CD4-positive, alpha-beta T cell treated with Interleukin-4 for 4 hours (primary cell): ENCODE measurements at places on chromosomes 16 and 17.

GRCh38 chr16:50202926-50203624 lies 50.0 kb downstream of the TENT4B start:
- DNase-seq, result no peak

- no peak for DNase-seq
Observed at GRCh38 chr17:8894202-8894671, 26.8 kb upstream of the PIK3R6 start.

DNA sequence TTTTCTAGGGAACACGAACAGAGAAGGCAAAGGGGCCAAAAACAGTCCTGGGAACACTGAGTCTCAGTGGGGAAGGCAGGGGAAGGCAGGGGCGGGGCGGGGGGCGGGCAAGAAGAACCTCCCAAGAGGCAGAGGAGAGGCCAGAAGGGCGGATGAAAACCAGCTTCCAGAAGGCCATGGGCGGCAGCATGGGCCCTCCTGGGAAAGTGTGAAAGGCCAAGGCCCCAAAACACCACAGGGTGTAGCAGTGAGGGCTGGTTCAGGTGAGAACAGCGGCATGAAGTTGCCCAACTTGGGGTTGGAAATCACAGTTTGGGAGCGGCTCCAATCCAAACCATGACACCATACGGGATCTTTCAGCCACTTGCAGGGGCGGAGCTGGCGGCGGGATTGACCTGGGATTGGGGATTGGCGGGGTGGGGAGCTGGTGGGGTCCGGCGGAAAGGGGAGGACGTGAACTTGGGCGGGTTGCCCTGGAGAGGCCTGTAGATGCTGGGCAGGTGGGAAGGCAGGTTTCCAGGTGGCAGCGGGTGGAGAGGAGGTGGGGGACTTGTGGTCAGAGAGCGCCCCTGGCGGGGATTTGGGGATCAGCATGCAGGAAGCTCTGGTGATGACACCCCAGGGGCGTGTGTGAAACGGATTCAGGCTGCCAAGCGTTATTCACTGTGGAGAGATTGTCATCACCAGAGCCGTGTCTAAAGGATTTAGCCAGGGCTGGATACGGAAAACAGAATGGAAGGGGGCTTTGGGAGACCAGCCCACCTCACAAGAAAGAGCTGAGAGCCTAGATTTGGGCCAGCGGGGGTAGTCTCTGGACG lies 80.9 kb downstream of the ARHGAP23 start:
- peak; percentile 55 for DNase-seq

GRCh38 chr16:83807327-83807709 lies 460 bp upstream of the HSBP1 start:
- no peak for DNase-seq

DNA sequence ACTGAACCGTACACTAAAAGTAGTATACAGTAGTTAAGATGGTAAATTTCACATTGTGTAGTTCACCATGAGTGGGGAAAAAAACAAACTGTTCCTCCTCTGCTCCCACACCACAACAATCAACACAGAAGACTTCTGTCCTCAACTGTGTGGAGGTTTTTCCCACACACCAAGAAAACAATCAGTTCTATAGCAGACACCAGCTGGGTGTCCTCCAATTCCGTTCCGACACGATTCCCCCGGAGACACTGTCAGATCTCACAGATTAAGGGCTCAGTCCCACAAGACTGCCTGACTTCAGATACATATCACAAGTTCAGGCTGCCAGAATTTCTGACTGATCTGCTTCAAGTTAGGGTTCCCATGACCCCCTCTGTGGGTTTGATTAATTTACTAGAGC lies 31.8 kb downstream of the BBS2 start:
- no peak for DNase-seq

- no peak for DNase-seq
Observed at GRCh38 chr17:61009663-61010062, 332.0 kb downstream of the BCAS3 start.

- DNase-seq, result no peak
Observed at GRCh38 chr16:17203424-17203823, 267.3 kb downstream of the XYLT1 start.

GRCh38 chr17:962166-962565 lies 17.4 kb downstream of the NXN start:
- DNase-seq, result no peak

GRCh38 chr17:18004345-18004744 lies 31.7 kb downstream of the DRC3 start:
- no peak for DNase-seq

DNA sequence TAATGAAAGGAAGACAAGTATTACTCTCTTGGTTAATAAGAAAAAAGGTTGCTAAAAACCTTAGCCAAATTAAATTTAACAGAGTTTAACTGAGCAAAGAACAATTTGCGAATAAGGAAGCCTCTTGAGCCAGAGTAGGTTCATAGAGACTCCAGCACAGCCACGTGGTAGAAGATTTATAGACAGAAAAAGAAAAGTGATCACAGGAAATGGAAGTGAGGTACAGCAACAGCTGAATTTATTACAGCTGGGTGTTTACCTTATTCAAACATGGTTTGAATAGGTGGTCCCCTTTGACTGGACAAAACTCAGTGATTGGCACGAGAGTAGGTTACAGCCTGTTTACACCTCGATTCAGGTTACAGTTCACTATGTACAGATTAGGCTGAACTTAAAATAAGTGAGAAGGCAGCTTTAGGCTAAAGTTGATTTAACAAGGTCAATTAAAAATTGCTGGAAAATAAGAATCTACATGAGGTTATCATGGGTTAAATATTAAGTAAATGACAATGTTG lies 3.3 kb upstream of the CCL15 start:
- no peak for DNase-seq

- no peak for DNase-seq
Observed at GRCh38 chr17:75417054-75417580, 11.6 kb upstream of the GRB2 start.

- no peak for DNase-seq
Observed at GRCh38 chr17:800446-801242, 18.5 kb downstream of the MRM3 start.

DNA sequence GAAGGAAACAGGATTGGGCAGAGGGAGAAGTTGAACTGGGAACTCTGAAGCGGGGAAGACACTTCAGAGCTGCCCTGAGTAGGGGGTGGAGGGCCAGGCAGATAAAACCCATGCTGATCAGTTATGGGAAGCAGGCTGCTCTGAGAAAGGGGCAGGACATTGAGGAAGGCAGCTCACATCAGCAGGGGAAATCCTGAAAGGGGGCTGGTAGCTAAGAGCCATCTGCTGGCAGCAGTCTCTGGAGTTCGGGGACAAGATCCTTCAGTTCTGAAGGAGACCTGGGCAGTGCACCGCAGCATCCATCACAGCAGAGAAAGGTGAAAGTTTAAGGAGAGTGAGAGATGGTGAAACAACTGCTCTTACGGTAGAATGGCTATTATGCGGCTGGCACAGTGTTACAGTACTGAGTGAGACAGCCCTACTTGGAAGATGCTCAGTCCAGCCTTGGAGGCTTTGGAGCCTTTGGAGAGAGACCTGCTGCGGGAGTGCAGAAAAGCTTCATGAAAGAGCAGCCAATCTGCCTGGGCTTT lies 5.4 kb upstream of the KIF18B start:
- DNase-seq, result no peak

GRCh38 chr16:26149364-26150190 lies 457.8 kb downstream of the HS3ST4 start:
- no peak for DNase-seq

DNA sequence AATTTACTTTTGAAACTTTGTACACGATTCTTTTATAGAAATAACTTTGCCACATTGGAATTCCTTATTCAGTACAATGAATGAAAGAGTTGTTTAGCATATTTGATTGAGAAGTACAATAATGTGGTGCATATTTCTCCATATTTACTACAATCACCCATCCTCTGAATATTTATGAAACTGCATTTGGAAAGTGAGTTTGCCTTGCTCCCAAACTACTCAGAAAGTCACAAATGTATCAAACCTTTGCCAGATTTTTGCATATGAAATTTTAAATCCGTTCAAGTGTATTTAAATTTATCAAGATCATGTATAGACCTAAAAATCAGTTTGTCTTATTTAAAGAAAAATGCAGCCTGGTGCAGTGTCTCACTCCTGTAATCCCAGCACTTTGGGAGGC lies 148.7 kb downstream of the CDH11 start:
- no peak for DNase-seq

DNA sequence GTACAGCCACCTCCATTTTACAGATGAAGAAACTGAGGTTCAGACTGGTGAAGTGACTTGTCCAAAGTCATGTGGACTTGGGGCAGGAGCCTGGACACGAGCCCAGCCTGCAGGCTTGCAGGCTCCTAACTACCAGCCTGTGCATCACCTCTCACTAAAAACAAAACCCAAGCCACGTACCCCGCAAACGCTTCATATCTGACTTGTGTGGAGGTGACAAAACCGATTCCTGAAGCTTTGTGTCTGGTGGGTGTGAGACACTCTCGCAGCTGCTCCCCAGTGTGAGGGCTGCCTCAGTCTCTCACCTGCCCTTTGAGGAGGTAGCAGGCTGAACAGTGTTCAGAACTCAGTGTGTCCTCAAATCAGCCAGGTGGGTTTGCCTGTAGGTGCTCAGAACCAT lies 8.4 kb downstream of the HNF1B start:
- DNase-seq, result no peak

- no peak for DNase-seq
Observed at GRCh38 chr17:73646409-73647300, 2.4 kb upstream of the SDK2 start.

GRCh38 chr17:27993723-27994310 lies 48.7 kb upstream of the NLK start:
- DNase-seq, result no peak

- DNase-seq, result no peak
Observed at GRCh38 chr16:11298143-11298900, 17.2 kb upstream of the PRM1 start.

DNA sequence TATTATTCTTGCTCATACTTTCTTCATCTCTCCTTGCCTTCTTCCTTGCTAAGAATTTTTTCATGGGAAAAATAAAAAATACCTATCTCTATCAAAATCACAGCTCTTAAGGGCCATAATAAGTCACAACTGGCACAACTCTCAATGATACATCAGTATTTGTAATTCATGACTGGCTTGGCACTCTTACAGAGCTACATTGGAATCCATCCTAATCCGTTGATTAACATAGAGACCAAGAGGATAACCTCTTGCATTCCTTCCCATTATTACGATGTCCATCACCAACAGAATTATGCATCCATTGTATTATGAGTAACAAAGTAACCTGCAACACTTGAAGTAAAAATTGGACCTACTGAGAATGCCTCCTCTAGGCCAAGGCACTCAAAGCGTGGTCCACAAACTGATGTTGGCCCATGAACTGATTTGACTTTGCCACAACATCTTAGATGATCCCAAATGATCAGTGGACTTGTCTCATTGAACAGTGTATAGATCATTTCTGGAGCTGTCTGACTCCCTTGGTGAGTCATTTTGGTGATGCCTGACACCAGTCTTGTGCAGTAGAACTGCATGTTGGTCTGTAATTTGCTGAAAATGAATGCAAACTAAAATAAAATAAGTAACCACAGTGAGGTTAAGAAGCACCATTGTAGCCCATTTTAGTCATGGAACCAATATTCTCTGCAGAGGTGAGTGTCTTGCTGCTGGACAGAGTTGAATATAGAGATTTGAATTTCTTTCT lies 163.2 kb downstream of the AXIN2 start:
- DNase-seq, result no peak

- DNase-seq, result no peak
Observed at GRCh38 chr16:60074378-60074777, 1340.3 kb upstream of the GOT2 start.
